ENCODE measurements at places on chromosomes 7 and 10.
A peak's percentile ranks its signal among the peaks of the same experiment; 100 is the strongest.

- DNase-seq, result peak; percentile 68
Observed at GRCh38 chr10:48634198-48634983, 29.5 kb upstream of the ARHGAP22 start.

DNA sequence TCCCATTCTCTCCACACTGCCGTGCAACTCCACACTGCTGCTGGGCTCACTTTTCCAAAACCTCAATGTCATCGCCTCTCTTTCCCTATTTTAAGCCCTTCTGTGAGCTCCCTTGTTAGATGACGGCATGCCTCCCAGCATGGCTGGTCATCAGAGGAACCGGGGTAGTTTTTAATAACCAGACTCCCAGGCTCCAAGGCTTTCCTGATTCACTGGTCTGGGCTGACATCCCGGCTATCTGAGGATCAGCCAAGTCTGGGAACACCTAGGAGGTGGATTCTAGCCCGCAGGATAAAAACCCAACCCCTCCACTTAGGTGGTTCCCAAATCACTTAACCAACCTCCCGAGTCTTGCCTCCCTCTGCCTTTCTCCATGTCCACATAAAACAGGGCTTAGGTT lies 295.4 kb upstream of the FZD8 start:
- peak; percentile 63 for DNase-seq

GRCh38 chr7:52355053-52355452 lies 680.4 kb upstream of the POM121L12 start:
- DNase-seq, result no peak

- DNase-seq, result no peak
Observed at GRCh38 chr7:891805-892204, 15.5 kb downstream of the GET4 start.

DNA sequence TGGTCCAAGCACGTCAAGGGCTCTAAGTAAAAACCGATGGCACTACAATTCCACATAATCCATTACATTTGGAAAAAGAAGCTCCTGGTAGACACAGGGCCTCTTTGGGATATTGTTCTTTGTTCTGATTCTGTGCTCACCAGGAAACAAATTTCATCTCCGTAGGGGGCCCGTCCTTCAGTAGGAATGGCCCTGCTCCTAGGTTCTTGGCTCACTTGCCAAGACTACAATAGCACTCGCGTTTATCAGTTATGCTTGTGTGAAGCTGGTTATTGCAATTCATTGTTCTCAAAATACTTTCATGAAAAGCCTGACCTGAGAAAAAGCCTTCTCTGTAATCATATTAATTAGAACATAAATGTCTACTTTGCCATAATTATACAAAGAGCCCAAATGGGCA lies 10.3 kb upstream of the ZC3HAV1L start:
- no peak for DNase-seq

DNA sequence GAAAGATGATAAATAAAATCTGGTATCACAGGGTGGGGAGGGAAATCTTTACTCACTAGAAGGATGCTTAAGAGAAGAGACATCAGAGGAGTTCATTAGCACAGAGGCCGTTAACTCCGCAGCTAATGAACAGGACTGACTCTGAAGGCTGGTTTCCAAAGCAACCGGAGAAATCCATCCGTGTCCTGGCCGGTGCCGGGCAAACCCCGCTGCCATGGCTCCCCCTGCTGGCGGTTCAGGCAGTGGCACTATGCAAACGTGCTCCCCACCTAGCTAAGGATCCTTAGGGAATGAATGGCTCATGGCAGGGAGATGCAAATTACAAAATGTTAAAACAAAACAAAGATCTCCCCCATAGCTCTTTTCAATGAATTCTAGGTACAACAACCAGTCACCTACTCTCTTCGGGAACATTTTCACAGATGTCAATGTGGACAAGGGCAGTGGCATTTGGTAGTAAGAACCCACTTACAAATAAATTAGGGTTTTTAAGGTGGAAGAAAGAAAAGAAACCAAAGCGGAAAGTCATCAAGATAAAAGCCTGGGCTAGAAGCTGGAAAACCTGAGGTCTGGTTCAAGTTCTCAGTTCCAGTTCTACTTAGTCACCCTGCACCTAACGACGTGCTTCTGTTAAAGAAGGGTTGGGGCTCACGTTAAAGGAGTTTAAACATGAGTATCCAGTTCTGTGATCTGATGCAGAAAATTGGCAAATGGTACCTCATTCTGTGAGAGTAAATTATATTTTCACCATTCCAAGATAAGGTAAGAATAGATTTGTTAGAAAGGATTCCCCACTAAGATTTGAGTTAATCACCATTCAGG lies 138.2 kb downstream of the SVIL start:
- peak; percentile 55 for DNase-seq
